A549 treated with dexamethasone at 1 μM for 4 hours (cell line): ENCODE measurements at places on chromosomes 5 and 9. TPM values are rescaled to one million over a fixed set of nuclear protein-coding genes. Genes with fewer than 3 reads are reported as not detected.

IL31RA gene
- 0.86 to 1.6 TPM (median 1.4 TPM) in 5 replicates for total RNA-seq

FSTL4 gene
- total RNA-seq, result 4.2 to 6.0 TPM (median 4.9 TPM) in 5 replicates

SYNPO gene
- 17.3 to 29.5 TPM (median 26.7 TPM) in 5 replicates for total RNA-seq

RNF208 gene
- 1.2 to 2.2 TPM (median 2.0 TPM) in 5 replicates for total RNA-seq

CDC25C gene
- 9.0 to 11.0 TPM (median 9.7 TPM) in 5 replicates for total RNA-seq

SLC6A3 gene
- total RNA-seq, result 0.74 to 1.5 TPM (median 1.2 TPM) in 5 replicates

THG1L gene
- total RNA-seq, result 23.5 to 33.2 TPM (median 27.0 TPM) in 5 replicates

CCNO gene
- total RNA-seq, result 4.0 to 6.1 TPM (median 5.7 TPM) in 5 replicates

SLC28A3 gene
- total RNA-seq, result 0.02 TPM in 1 of 5 replicates, not detected in the others

PCDHA2 gene
- 0.02 to 0.09 TPM (median 0.06 TPM) in 5 replicates for total RNA-seq

ERCC6L2 gene
- 10.4 to 15.3 TPM (median 13.4 TPM) in 5 replicates for total RNA-seq

MRPS2 gene
- 102 to 135 TPM (median 127 TPM) in 5 replicates for total RNA-seq

ADGRV1 gene
- total RNA-seq, result 0.45 to 0.84 TPM (median 0.65 TPM) in 5 replicates

PROP1 gene
- total RNA-seq, result 0.07 to 0.19 TPM (median 0.15 TPM) in 5 replicates
